Stimulated activated naive B cell treated with anti-CD40 and anti-IgM and Interleukin-4, amounts not matched to agents 10 μg/mL and 1 μg/mL and 100 μg/mL, for 72 hours (primary cell): ENCODE measurements at places on chromosomes 5 and 9.
A peak's percentile ranks its signal among the peaks of the same experiment; 100 is the strongest.

DNA sequence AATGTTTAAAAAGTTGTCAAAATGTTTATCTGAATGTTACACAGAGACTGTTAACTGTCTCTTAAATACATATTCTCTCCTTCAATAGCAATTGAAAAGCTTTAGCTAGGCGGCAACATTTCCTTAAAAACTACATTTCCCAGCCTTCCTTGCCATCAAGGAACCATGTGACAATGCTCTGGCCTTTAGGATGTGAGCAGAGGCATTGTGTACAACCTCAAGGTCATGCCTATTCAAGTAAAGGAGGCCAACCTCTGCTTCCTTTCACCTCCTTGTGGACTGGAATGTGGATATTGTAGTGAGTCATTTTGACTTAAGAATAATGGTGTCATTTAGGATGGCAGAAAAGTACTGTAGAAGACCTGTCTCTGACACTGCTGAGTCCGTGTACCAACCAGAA is 23.7 kb upstream of the MROH2B start:
- no peak for DNase-seq

GRCh38 chr5:140631831-140632365 is 1.1 kb downstream of the CD14 start:
- no peak for DNase-seq

DNA sequence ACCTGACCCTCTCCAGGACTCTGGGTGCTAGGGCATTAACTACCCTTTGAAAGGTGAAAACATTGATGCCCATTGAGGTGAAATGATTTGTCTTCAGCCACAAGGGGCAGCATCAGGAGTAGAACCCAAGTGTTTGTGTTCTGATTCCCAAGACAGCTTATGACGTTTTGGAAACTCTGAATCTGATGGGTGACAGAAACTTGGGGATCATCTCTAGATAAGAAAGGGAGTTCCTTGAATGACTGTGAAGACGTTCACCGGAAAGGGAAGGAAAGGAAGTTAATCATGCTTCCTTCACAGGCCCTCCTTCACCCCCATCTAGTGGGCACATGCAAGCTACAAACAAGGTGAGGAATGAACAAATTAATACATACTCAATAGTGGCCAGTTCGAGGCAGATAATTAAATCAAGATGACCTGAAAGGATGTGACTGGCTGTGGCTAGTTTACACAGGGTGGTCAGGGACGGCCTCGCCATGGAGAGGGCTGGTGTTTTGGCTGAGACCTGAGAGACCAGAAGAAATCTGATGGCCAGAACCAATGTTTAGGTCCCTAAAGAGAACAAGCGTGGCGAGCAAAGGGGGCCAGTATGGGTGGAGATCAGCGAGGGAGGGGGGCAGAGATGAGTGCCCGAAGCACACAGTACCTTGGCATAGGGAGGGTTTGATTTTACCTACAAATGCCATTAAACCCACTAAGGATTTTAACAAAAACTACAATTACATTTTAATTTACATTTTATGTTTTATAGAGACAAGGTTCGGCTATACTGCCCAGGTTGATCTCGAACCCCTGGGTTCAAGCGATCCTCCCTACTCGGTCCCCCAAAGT is 937 bp upstream of the SLC26A2 start:
- peak; percentile 58 for DNase-seq

DNA sequence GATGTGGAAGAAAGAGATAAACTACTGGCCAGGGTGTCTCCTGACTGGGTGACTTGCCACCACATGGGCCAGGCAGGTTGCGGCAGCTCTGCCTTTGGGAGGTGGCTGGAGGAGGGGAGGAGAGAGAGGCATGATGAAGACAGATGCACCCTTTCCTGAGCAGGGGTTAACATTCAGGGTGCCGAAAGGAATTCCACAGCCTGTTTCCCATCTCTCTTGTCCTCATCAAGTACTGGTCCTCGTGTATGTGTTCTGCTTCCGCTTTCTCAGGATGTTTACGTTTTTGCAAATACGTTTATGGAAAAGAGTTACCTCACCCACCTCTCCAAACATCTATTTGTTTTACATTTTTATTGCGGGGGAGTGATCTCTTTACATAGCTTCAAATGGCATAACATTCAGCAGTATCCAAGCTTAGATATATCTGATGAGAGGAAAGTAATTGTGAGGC is 73.4 kb downstream of the C9orf85 start:
- DNase-seq: no peak

DNA sequence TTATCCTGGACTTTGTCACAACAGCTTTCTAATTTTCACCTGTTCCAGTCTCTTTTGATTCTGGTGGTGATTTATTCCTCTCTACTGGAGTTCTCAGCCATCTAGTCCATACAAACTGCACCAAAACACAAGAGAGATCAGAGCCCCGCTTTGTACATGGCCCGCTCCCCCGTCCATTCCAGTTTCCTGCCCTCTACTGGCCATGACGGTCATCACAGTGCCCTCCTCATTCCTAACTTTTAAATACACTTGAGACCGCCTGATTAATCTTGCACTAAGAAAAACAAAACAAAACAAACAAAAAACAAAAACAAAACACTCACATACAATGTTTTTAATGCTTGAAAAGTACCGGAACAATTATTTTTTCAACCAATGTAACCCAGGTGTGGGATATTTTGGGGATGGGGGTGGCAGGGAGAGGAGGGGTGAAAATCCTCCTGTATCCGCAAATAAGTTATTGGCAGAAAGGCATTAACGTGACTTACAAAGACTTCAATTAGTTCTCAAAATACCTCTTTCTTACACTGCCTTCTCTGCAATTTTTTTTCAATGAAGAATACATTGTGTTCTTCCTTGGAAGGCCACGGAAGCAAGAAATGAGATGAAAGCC is 84.8 kb upstream of the PAM start:
- no peak for DNase-seq
